Activated CD4-positive, CD25-positive, alpha-beta regulatory T cell (primary cell): ENCODE measurements at places on chromosomes 13 and 19.
A peak's percentile ranks its signal among the peaks of the same experiment; 100 is the strongest.

GRCh38 chr19:38663156-38663651 is 15.8 kb downstream of the ACTN4 start:
- no peak for DNase-seq

DNA sequence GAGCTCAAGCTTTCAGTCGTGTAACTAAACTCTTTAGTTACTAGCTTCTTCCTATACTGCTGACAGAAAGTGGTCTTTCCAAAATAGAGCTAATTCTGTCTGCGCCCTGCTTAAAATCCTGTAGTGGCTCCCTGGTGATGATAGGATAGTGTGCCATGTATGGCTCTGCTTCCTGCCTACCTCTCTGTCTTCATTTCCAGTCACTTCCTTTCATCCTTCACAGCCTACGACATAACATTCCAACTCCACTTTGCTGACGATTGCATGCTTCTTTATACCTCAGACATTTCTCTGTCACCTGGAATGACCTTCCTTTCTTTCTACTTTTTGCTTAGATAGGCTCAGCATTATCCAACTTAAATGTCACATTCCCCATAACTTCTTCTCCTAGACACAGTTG is 190.8 kb downstream of the MAB21L1 start:
- DNase-seq: no peak

GRCh38 chr19:44644402-44645016 is 799 bp downstream of the PVR start:
- no peak for DNase-seq

- no peak for DNase-seq
Measured at GRCh38 chr13:33188093-33188882, 97.3 kb downstream of the STARD13 start.

GRCh38 chr13:28613562-28613961 is 45.4 kb upstream of the POMP start:
- DNase-seq: no peak

DNA sequence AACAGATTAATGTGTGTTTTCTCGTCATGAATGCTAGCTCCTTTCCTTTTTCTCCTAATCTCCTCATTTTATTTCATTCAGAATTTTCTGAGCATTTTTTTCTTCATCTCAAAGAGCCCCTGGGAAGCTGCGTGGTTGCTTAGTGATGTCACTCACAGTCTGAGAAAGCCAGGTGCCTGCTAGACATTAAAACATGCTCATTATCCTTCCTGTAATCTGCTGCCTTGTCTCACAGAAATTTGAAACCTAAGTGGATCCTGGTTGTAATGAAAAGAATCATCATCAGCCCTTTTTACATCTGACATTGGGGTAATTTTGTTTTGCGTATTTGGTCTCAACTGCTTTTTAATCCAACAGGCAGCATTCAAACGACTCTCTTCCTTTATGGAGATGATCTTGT is 108.2 kb upstream of the RNF113B start:
- DNase-seq: no peak

DNA sequence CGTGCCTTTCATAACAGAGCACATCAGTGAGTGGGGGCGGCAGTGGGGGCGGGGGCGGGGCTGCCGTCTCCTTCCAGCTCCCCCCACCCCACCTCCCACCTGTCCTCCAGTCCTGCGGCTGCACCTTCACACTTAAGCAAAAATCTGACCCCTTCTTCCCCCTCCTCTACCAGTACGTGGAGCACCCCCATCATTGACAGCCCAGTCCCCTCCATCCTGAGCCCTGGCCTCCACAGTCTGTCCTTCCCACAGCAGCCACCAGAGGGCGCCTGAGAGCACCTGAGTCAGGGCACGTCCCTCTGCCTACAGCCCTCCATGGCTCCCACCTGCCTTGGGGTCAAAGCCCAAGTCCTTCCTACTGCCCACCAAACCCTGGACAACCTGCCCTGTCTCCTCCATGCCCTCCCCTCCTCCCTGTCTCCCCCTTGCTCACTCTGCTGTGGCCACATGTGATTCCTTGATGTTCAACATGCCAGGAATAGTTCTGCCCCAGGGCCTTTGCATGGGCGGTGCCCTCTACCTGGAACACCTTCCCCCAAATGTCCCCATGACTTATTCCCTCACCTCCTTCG is 4.0 kb downstream of the EBI3 start:
- DNase-seq: peak; percentile 71
